ENCODE measurements at places on chromosomes 1 and 21.

DNA sequence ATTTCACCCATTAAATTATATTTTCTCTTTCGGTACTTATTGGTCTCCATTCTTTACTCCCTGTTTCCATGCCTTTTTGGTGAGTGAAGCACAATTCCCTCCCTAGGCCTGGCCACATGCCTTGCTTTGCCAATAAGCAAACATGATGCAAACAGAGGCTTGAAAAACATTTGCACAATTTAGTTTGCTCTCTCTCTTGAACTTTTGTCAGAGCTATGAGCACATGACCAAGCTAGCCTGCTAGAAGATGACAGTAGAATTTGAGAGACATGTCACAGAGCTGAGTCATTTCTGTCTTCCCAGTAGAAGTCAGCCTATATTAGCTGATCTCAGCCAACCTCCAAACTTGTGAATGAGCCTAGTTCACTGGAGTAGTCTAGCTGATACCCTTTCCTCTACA is 24.6 kb downstream of the ANGPTL3 start:
- DNase-seq = no peak

- DNase-seq = no peak
These were observed 248.3 kb upstream of the NEGR1 start for GRCh38 chr1:72530646-72531045.

- DNase-seq = peak; percentile 43
These were observed 66.1 kb downstream of the TENT5C start for GRCh38 chr1:117671781-117672501.

DNA sequence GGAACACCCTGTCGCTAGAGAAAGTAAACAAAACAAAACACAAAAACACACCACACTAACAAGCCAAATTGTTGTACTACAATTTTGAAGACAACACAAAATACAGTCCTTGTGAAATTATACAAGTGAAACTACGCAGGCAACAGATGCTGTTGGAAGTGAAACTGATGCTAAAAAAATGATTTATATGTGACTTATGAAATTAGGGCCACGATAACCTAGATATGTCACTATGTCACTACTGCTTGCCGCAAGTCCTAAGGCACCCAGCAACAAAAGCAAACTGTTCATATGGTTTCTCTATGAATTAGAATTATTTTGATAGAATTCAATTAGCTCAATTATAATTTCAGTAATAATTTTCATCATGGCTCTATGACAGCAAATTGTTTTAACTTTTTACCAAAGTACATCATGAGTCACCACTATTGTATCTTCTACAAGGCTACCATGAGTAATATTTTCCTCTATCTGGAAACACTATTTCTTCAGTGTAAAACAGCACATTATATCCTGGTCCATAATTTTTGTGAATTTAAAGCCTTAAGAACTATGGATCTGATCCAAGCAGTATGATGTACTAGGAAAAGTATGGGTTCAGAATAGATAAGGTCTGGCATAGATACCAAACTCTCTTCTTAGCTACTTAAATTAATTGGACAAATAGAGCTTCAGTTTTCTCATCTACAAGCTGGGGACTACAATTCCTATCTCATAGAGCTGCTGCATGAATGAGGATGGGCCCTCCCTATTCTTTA is 216.3 kb downstream of the COL11A1 start:
- no peak for DNase-seq

- DNase-seq = no peak
These were observed 120.6 kb downstream of the FASLG start for GRCh38 chr1:172779491-172779890.

DNA sequence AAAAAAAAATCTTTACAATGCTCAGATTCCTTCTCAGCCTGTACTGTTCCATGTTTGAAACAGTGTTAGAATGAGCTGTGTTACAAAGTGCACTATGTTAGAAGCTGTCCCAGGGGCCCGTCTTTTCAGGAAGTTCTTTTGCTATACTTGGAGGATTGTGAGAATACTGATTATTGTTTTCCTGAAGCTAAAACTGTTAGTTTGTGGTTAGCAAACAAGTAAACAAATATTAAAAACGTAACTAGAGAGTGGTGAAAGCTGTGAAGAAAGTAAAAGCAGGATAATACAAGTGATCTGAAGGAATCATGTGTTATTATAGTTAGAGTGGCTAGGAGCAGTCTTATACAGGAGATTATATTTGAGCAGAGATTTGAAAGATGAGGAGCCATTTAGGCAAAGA is 35.6 kb downstream of the CAMSAP2 start:
- DNase-seq = no peak

- DNase-seq = no peak
These were observed 16.9 kb downstream of the IBA57 start for GRCh38 chr1:228182296-228183030.

GRCh38 chr1:98674075-98674781 is 12.7 kb downstream of the SNX7 start:
- no peak for DNase-seq

- no peak for DNase-seq
These were observed 19.7 kb upstream of the DYNLT5 start for GRCh38 chr1:66732407-66733166.

DNA sequence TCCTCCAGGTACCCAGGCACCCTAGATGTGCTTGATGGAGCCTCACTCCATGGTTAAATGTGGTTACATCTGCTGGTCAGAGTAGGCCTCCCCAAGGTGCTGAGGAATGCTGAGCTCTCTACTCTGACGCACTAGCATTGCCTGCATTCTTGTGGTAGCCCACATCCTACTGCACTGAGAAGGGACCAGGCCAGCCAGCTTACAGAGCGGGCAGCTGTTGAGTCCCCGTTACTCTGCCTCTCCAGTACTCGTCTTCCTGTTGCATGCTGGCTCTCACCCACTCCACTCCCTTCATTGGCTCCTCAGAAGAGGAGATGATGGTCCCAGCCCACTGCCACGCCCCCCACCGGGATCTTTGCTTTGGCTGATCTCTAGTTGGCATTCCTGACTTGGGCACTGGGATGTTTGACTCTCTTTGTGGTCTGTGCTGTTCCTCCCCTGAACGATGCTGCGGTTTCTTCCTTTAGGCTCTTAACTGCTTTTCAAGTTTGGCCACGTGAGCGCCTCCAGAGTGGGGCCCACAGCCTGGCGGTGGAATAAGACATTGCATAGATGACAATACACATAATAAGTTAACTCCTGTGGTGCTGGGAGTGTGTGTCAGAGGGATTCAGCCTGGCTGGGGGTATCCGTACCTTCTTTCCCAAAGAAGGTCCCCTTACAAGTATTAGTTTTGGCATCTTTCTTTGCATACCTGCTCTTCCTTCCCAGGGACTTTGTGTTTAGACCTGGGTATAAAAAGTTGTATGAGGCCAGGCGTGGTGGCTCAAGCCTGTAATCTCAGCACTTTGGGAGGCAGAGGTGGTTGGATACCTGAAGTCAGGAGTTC is 18.6 kb downstream of the AZIN2 start:
- no peak for DNase-seq

GRCh38 chr1:200146100-200146499 is 118.6 kb downstream of the NR5A2 start:
- no peak for DNase-seq

GRCh38 chr1:93490357-93490756 is 42.4 kb downstream of the FNBP1L start:
- no peak for DNase-seq

DNA sequence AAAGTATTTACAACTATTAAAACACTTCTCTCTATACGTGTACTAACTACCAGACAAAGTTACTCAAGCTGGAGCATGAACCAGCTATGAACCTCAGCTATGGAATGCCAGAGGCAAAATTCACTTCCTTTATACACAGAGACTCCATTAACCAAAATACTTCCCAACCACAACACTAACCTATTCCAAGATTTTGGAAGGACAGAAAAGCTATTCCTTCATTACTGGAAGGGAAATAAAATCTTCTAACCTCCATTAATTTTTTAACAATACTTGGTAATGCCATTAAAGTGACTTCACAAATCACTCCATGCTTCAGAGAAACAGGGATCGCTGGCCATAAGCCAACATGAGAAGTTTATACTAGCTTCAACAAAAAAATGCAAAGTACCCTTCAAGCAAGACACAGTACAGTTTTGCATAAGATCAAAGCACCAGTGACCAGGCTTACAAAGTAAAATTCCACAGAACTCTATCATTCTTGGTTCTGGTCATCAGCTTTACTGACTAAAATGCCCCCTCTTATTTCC is 58.0 kb downstream of the PUM1 start:
- no peak for DNase-seq

DNA sequence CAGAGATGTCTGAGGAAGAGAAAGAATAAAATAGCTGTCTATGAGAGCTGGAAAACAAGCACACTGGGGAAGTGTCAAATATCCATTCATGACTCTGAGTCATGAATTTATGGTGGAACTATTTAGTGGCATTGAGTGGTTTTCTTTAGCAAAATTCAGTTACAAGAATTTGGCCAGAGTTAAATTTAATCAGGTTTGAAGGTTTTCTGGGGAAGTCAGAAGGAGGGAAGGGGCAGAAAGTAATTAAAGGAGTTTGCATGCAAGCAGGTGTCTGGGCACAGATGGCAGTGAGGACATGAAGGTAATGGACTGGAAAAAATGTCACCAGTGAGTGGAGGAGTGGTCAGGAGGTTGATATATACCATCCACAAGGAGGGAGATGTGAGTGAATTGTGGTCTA is 121.9 kb upstream of the IVNS1ABP start:
- no peak for DNase-seq

GRCh38 chr1:65359888-65360287 is 50.5 kb downstream of the DNAJC6 start:
- DNase-seq = no peak

- no peak for DNase-seq
These were observed 19.0 kb downstream of the MORC3 start for GRCh38 chr21:36338975-36339374.

- DNase-seq = no peak
These were observed 1.5 kb downstream of the SPATA6 start for GRCh38 chr1:48470481-48470855.

DNA sequence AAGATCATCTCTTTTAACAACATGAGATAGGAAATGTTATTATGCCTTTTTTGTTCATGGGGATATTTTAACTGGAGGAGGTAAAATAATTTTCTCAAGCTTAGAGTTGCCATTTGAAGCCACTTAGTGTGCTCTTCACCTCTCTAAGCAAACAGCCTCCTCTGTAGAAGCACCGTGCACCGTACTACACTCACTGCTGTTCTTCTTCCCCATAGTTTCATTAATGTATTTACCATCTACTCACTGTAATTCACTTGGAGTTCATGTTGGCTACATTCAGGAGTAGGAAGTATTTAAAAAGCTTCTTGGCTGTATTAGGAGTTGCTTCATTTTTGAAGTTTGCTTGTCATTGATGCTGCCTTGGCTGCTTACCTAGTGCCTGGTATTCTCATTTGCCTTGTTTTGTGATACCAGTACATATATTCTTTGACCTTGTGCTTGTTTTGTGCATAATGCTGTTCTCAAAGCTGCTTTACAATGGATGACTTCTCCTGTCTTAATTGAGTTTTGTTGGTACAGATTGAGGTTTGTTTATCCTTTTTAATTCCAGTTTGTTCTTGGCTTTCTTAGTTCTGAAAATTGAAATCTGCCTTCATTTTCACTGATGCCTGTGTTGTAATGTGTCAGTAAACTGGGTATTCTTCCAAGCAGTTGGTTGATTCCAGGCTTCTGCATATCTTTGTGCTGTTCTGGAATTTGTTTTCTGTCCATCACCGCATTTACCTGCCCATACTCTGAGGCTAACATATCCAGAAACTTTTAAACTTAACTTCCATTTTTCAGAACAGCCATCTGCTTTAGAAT is 240.4 kb downstream of the HMCN1 start:
- no peak for DNase-seq

DNA sequence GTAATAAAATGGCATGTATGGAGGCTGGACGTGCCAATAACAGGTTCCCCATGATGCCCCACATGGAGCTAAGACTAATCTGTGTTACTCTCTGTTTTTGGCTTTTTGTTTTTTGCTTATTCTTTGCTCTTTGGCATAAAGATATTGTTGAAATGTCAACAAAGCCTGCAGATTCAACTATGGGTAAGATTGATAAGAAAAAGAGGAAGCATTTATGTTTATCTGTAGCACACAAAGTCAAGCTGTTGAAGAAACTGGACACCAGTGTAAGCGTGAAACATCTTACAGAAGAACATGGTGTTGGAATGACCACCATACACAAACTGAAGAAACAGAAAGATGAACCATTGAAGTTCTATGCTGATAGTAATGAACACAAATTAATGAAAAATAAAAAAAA is 402.7 kb downstream of the LTN1 start:
- DNase-seq = no peak

GRCh38 chr1:174044418-174045222 is 22.5 kb upstream of the RC3H1 start:
- no peak for DNase-seq

DNA sequence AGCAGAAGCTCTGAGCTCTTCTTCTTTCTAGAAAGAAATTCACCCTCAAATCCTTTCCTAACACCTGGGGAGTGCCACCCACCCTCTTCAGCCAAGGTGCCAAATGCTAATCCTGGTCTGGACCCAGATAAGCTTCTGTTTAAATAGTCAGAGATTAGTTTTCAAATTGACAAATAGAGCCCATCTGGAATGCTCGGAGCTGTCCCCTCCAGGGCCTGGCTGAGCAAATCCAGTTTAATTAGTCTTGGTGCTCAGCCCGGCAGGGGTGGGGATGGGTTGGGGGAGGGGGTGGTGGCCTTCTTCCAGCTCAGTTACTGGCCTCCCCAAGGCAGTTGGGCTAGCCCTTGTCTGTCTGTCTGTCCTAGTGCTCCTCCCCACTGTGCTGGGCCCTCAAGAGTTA is 269.5 kb downstream of the GRIK3 start:
- no peak for DNase-seq

GRCh38 chr1:97721221-97721620 is 199.6 kb downstream of the DPYD start:
- no peak for DNase-seq

GRCh38 chr1:119046785-119047438 is 58.8 kb upstream of the TBX15 start:
- DNase-seq = no peak

DNA sequence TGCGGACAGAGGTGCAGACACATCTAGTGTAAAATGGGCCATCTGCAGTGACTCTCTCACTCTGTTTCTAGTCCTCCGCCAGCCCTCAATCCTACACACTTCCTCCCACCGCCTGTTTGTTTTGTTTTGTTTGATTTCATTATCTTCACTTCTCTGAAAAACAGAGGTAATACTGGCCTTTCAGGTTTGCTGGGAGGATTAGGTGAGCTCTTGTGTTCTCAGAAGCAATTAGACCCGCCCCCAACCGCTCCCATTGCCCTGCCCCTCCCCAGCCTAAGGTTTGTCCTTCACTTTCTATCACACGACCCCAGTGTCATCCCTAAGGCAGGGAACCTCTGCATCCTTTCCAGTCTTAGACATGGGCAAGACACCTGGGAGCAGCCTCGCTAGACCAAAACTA is 43.2 kb upstream of the TACSTD2 start:
- no peak for DNase-seq

DNA sequence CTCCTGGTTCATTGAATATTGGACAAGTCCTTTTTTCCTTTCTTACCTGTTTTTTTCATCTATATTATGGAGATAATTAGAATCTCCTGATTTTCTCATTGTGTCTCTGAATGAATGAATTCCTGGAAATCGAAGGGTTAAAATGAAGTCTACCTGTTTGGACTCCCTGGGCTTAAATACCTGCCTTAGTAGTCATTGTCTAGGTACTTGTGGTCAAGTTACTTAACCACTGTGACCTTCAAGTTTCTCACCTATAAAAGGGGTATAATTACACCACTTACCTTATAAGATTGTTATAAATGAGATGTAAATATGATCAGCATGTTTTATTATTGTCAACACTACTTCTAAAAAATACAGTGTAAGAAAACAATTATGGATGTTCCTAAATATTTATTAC is 9.0 kb upstream of the TBX19 start:
- DNase-seq = no peak

Data from midbrain (tissue), 1 donor.